ENCODE measurements at places on chromosomes 1 and 21.

- no peak for DNase-seq
Measured at GRCh38 chr1:6982860-6983259, 197.6 kb downstream of the CAMTA1 start.

DNA sequence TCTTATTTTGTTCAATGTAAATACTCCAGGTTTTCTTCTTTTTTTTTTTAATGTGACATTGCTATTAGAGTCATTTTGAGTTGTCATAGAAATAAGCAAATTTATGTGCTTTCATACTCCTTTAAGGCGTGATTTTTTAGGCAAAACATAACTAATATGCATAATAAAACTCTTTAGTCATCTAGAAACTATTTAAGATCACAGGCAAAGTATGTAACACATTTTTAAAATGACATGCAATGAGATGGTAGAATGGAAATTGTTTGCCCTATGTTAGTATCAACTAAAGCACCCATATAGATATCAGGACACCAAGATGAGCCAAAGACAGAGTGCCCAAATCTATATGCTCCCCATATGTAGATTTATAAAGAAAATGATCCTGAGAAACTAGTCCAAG, 41.5 kb upstream of the SGIP1 start:
- no peak for DNase-seq

DNA sequence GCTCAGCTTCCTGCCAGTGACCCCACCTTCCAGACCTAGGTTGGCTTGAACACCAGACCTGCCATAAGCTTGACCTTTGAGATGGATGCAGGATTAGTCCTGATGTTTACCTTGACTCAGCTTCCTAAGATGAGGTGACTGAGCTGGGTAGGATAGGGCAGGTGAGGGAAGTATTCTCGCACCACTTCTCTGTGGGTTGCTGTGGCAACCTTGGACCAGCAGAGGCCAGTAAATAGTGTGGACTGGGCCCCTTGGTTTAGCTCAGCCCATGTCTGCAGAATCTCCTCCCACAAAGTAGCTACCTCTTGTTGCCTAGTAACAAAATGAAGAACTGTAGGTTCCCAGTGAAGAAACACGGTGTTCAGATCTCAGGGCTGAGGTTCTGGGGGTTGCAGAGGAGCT, 8.4 kb downstream of the RPS6KA1 start:
- no peak for DNase-seq

GRCh38 chr1:215606564-215607168, 39.6 kb downstream of the KCTD3 start:
- DNase-seq, result no peak

DNA sequence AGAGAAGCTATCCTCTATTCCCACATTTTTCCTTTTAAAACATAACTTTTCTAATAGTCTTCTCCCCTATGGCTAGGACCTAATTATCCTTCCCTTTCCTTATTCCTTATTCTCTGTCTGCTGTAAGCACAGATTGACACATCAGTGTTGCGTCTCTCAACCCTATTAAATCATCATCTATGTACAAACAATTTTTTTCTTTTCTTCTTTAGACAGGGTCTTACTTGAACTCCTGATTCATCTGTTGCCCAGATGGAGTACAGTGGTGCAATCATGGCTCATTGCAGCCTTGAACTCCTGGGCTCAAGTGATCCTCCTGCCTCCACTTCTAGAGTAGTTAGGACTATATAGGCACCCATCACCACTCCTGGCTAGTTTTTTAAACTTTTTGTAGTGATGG, 8.3 kb downstream of the KLHDC9 start:
- no peak for DNase-seq

DNA sequence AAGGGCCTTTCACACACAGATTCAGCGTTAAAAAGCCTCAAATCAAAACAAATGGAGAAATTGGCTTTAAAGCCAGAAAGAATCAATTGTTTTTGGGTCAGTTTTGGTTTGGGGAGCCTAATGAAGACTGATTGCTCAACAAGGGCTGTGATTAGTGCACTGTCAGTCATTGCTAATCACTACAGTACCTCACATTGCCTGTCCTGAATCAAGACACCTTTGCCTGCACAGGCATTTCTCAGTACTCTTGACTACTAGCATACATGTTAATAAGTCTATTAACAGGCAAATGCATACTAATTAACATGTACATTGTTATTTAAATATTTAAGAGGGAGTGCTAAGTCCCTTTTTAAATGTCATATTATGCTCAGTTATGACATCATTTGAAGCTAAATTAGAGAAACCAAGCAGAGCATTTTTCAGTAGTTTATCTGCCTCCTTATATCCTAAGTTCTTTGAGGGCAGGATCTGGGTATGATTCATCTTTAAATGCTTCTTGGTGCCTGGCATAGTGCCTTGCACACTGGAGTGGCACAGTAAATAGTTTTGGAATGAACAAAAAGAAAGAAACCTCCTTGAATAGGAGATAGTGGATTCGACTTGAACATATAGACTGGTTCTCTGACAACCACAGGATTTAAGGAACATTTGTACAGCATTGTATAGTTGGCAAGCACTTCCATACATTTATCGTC, 25.8 kb upstream of the CCN1 start:
- DNase-seq, result no peak

- DNase-seq, result no peak
Measured at GRCh38 chr1:56535939-56536338, 43.4 kb downstream of the PLPP3 start.

- no peak for DNase-seq
Measured at GRCh38 chr1:107124694-107125093, 16.1 kb upstream of the NTNG1 start.

DNA sequence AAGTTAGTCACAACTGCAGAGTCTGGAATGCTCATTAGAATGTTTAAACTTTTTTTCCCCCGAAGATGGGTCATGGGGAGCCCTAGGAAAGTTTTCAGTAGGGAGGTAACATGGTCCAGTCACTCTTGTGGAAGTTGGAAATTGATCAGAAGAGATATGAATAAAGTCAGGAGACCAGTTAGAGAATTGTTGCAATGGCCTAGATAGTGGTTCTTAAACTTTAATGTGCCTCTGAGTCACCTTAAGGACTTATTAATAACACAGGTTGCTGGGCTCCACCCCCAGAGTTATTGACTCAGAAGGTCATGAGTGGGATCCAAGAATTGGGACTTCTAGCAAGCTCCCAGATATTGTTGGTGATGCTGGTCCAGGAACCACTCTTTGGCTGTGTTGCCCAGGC, 3.2 kb upstream of the TFAP2E start:
- DNase-seq, result no peak

GRCh38 chr1:221801773-221802516, 60.1 kb upstream of the DUSP10 start:
- DNase-seq, result no peak
